Stimulated activated CD8-positive, alpha-beta memory T cell treated with anti-CD3 and anti-CD28 coated beads, Interleukin-12 subunit alpha, Interleukin-12 subunit beta, amount 100 ng/mL, for 4 hours (primary cell): ENCODE measurements at places on chromosomes 5 and 9.
A peak's percentile ranks its signal among the peaks of the same experiment; 100 is the strongest.

DNA sequence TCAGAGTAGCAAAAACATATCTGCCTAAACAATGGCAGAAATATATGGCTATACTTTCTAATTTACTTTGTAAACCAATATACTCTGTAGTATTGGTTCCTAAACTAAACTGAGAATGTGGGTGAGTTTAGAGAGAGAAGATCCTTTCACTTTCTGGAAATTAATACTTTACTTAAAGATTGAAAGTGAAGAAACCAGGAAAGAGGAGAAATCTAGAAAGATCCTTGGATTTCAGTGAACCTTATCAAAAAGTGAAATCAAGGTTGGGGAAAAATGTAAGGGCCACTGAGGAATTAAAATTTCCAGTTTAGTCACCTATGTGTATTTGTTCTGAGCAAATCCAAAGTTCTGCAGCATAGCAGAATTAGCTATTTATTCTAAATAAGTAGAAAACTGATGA lies 5.9 kb downstream of the SLC38A9 start:
- no peak for DNase-seq

GRCh38 chr9:92180669-92181181 lies 65.5 kb upstream of the SPTLC1 start:
- no peak for DNase-seq

DNA sequence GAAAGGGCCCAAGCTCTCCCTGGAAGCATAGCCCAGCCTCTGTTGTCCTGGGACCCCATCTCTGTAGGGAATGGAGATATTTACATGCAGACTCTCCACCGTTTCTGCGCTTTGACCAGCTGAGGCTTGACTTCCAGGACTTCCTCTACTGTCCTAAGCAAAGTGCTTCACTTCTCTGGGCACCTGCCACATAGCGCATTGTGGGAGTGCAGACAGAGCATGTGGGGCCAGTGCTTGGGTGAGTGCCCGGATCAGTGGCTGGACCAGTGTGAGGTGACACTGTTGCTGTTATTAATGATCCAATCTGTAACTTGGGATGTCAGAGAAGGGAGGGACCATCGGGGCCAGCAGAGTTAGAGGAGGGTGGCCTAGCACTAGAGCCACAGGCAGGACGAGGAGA lies 10.5 kb downstream of the CXCL14 start:
- no peak for DNase-seq

DNA sequence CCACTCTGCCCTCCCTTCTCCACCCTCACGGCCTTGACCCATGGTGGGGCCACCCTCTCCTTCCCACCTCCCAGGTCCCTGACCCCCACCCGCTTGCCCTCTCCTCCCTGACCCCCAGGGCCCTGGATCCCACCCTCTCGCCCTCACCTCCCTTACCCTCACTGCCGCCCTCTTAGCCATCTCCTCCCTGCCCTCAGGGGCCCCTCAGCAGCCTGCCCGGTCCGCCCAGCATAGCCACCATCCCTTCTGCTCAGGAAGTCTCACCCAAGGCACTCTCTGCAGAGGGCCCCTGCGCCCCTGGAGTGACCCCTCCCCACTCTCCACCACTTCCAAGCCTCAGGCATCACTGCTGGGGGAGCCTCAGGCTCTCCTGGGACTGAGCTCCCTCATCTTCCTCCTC lies 66.3 kb downstream of the MRPL36 start:
- DNase-seq, result no peak

DNA sequence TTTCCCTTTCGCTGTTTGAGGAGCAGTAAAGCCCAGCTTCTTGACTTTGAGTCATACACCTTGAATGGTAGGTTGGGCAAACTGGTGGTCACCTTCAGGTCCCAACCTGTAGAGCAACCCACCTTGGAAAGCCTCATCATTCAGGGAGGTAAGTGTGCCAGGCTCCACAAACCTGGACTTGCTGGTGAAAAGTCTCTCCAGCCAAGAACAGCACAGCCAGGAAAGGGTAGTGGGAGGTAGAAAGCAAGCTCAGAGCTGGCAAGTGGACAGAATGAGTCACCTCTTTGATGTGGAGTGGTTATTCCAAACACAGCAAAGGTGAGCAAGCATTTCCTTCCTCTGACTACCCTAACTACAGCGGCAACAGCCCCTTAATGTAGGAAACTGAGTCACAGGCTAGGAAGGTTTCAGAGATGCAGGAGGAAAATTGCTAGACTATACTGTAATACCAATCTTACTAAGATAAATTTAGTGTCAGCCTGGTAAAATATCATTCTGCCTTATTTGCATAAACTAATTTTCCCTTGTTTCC lies 117.5 kb upstream of the MTAP start:
- DNase-seq, result peak; percentile 13

GRCh38 chr9:70566751-70567150 lies 152.3 kb upstream of the KLF9 start:
- no peak for DNase-seq

GRCh38 chr5:138662599-138662998 lies 87.4 kb upstream of the HSPA9 start:
- DNase-seq, result no peak

DNA sequence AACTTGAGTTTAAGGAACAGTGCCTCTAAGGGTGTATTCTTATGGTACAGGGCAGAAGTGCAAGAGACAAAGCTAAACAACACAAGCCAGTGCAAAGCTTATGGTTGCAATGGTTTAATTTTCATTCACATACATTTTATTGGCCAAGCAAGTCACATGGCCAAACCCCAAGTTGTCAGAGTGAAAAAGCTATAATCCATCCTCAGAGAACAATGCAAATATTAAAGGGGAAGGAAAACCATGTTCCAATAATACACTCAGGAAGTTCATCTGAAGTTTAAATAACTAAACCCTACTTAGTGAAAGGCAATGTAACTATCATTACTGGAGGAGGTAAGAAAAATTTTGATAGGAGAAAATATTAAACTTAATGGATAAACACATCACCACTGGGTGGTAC lies 26.6 kb upstream of the TLR4 start:
- no peak for DNase-seq

GRCh38 chr5:139686706-139687441 lies 38.7 kb downstream of the CXXC5 start:
- no peak for DNase-seq

DNA sequence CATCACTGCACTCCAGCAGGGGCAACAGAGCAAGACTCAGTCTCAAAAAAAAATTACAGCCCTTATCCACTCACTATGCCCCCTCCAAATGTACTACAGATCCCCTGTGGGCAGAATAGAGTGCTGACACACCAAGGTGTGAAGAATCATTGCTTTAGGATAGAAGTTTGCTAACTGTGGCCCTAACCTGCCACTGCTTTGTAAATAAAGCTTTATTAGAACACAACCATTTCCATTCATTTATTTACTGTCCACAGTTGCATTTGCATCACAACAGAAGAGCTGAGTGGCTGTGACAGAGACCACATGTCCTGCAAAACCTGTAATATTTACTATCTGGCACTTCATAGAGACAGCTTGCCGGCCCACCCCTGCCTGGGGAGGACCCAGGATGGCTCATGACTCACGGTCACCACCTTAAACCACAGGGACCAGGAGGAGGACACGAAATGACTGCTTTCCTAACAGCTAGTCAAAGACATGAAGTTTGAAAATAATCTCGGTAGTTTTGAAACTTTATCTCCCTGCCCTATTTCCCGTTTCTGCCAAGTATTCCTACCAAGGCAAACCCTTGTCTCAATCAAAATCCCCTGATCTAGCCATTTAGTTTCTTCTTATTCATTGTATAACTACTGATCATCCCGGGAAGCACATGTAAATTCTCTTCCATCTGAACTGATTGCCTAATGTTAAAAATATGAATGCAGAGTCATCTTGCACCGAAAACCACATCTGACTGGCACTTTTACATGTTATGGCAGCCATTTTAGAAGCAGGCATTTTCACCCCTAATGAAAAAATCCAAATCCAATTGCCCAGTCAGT lies 206.1 kb downstream of the SLIT3 start:
- DNase-seq, result no peak

GRCh38 chr5:171412186-171412585 lies 7.3 kb upstream of the FGF18 start:
- DNase-seq, result no peak

DNA sequence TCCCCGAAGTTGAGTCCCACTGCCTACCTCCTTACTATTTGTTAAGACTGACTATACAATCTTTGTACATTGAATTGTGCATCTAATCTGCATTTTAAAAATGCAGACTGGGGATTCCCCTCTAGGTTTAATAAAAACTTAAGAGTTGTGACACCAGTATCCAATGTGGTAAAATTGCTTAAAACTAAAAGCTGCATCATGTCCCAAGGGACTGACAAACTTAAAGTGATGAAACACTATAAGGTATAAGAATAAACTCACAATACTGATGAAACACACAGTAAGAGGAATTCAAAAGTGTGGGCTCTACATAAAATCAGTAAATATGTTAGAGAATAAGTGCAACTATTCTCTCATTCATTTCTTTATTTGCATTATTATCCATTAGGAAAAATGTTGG lies 1905.1 kb downstream of the MAT2B start:
- DNase-seq, result no peak
